ENCODE measurements at places on chromosomes 4 and X.

DNA sequence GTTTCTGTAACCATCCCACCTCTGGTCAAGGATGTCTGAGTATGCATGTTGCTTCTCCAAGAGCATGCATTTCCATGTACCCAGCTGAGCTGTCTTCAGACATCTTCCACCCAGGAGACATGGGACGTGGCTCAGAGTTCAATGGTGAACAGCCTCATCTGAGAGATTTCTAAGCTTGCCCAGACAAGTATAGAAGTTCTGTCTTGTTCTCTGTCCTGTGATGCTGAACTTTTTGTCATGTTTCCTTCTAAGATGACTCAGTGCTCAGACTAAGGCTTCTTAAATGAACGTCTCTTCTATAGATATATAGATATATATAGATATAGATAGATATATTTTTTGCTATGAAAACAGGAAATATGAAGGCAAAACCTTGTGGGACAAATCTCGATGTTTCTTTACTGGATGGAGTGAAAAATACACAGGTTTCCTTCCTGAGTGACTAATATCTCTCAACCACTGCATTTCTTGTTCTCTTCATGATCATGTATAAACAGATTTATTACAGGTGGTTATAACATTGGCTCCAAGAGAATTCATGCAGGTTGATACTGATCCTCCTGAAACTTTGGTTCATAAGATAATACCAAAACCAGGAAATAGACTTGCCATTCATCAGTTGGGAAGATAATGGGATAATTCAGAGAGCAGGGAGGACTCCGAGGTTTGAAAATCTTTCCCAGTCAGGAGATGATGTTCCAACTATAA, 168.2 kb downstream of the ZNF518B start:
- ATAC-seq = no peak

DNA sequence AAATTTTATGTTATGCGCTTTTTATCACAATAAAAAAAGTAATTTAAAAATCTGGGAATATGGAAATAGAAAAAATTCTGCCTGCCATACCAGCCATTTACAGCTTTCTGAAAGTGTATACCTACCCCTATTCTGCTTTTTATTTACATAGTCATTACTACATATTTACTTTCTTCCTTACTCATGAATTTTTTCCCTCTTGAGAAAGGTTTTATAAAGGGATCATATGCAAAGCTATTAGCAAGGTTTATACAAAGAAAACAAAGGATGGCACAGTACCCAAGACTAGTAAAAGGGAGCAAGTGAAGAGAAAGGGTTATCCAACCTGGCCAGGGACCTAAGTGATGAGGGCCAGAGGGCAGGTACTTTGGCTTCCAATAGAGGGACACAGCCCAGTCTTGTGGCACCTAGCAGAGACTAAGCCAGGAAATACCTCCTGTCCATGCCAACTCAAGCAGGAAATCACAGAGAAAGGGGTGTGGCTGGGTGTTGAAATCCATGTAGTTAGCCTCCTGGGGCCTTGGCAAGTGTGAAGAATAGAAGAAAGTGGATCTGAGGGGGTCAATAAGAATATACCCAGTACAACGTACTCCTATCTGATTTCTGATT, 207.3 kb upstream of the VEGFC start:
- ATAC-seq = no peak

- no peak for ATAC-seq
Measured at GRCh38 chr4:151862766-151863165, 102.0 kb upstream of the GATB start.

GRCh38 chrX:10341309-10341708, 184.5 kb downstream of the CLCN4 start:
- no peak for ATAC-seq

DNA sequence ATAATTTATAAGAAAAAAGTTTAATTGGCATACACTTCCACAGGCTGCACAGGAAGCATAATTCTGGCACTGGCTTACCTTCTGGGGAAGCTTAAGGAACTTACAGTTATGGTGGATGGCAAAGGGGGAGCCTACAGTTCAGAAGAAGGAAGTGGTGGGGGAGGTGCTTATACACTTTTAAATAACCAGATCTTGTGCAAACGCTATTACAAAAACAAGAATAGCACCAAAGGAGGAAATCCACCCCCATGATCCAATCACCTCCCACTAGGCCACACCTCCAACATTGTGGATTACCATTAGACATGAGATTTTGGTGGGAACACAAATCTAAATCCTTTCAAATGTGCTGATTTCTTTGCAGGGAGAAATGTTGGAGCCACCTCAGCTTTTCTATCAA, 287.7 kb downstream of the CPXCR1 start:
- no peak for ATAC-seq

DNA sequence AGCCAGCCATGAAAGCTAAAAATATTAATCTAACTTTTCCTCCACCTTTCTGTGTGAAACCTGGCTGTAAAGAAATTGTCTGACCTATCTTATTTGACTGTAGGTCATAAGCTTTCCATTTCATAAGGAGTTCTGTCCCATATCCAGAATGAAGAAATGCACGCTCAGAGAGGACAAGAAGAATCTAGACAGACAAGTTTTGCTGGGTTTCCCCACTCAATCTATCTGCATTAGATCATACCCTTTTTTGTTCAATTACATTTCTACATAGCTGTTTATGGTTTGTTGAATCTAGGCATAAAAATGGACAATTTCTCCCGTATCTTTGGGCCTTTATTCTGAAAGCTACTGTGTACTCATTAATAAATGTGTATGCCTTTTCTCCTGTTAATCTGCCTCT, 1495.1 kb downstream of the C4orf33 start:
- no peak for ATAC-seq

GRCh38 chrX:68462197-68462596, 28.9 kb upstream of the OPHN1 start:
- no peak for ATAC-seq

All from activated T-helper 17 cell treated with anti-CD3 and anti-CD28 coated beads, Interleukin-2, amount 50 U/mL, for 72 hours (primary cell).